ENCODE measurements at places on chromosomes 6 and 20.

DNA sequence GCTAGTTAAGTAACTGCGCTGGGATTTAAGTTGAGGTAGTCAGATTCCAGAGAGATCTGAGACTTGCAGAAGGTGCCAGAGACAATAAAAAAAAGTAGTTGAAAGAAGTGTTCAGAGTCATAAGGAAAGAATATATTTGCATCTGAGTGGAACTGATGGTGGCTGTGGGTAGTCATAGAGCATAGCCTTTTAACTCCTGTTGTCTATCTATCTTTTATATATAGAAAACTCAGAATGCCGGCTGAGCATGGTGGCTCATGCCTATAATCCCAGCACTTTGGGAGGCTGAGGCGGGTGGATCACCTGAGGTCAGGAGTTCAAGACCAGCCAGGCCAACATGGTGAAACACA, 62.0 kb downstream of the CARMIL1 start:
- no peak for DNase-seq

DNA sequence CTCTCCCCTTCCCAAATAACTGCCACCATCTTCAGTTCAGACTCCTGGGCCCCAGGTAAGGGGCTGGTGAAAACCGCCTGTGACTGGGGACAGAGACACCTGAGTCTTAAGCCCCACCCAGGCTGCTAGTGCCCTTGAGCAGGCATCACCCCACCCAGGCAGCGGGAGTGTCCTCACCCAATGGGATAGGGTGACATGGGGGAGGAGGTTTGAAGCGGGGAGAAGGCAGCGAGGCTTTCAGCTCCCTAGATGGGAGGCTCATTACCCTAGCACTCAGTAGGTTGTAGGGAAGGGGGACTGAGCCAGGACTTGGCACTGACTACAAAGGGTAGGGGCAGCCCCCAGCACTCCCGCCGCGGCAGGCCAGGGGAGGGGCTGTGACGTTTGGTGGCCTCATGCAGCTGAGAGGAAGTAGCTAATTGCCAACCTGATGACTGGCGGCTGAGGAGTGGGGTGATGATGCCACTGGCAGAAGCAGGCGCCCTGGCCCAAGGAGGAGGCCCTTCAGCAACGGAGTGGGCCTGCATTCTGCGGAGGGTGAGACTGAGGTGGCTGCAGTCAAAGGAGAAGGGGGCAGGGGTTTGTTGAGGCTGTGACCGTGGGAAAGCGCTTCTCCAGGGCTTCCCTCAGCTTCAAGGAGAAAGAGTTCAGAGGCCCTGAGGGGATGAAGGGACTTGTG, 126.9 kb downstream of the MRPL14 start:
- DNase-seq = no peak

- no peak for DNase-seq
Measured at GRCh38 chr6:167122041-167122826, 662 bp upstream of the CCR6 start.

DNA sequence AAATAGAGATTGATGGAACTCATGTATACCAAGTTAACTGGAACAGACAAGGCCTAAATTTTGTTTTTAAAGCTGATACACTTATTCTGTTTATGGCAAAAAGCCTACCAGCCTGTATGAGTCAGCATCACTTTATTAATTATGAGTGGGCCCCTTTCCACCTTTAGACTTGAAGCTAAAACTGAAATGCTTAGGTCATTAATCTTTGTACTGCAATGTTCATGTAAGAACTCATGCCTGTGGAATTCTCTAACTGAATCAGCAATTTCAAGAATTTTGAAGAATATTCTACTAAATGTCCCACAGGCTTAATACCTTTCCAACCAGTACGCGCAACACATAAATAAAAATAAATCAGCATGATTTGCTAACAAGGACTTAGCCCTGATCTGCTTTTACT, 140.2 kb upstream of the PHACTR1 start:
- DNase-seq = no peak

- DNase-seq = no peak
Measured at GRCh38 chr6:161215193-161215592, 58.7 kb downstream of the AGPAT4 start.

DNA sequence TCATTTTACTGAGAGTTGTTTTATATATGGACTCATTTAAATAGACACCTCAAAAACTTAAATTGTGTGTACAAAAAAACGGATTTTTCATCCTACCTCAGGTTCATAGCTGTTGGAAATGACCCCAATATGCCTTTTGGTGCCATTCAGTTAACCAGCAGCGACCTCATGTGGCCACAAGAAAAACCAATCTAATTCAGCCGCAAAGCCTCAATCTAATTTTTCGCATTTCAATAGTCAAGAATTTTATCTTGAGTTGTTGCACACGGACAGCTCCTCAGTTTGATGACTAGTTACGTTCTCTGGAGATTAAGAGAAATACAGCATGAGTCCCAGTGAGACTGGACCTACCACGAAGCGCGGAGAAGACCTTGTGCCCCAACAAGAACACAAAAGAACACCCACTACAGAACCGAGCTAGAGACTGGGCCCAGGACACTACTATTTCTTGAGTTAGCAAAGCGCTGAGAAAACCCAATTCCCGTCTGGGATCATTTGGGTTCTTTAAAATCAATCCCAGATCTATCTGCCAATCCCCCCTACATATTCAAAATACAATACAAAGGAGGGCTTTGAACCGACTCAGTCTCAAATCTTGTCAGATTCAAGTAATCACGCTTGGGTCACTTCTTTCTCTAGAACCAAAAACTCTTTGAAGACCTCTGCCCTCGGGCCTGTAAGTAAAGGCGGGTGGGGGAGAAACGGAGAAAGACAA, 1.1 kb downstream of the TCP11 start:
- no peak for DNase-seq

DNA sequence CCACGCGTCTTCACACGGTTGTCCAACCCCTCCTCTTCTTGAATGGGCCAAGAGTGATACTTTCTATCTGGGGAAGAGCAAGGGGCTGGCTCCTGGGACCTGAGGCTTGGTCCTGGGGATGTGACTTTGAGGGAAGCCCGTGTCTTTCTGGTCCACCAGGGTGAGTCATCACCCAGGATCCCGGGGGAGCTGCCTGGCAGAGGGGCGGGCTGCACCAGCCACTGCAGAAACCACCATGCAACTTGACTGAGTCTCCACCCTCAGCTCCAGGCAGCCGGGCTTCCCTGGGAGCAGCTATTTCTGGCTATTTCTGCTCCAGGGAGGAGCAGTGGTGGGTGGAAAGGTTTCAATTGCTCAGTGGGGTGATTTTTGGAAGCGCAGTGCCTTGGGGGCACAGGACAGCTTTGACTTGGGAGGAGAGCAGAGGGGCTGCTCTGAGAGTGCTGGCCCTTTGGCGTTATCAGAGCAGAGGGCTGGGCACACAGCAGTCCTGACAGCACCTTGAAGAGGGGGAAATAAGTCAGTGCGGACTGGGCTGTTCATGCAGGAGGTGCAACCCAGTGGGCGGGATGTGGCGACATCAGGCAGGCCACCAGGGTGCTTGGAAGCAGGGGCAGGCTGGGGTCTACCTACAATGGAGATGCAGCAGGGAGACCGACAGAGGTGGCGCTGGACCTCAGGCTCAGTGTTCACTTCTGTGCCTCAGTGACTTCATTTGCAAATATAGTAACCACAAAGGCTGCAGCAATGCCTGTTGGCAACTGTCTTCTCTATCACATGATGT, 45.1 kb upstream of the FAM83D start:
- DNase-seq = no peak

DNA sequence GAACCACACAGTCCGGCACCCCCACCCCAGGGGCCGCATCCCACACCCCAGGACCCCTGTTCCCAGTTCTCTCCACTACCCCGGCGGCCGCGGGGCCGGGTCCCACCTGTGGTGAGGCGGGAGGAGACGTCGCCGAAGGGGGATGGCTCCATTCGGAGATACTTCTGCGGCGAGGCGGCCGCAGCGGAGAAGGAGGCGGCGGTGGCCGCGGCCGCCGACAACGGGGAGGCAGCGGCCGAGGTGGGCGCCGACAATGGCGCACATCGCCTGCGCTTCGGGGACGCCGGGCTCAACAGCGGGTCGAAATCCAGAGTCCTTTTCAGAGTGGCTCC, 723 bp downstream of the AKIRIN2 start:
- DNase-seq = no peak

DNA sequence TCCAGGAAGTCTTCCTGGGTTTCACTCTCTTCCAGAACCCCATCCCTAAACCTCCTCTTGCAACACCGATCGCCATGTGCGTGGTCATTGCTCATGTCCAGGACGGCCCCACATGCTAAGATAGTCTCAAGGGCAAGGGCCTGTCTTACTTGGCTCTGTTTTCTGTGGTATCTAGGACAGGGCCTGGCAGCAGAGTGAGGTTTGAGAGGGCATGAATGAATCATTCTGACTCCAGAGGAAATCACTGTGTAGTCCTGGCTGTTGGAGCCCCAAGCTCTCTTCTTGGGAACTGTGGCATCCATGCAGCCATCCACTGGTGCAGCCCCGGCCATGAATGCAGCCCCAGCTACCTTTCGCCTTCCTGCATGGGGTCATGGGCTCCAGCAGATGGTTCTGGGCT, 12.4 kb downstream of the SIRPA start:
- DNase-seq = no peak

DNA sequence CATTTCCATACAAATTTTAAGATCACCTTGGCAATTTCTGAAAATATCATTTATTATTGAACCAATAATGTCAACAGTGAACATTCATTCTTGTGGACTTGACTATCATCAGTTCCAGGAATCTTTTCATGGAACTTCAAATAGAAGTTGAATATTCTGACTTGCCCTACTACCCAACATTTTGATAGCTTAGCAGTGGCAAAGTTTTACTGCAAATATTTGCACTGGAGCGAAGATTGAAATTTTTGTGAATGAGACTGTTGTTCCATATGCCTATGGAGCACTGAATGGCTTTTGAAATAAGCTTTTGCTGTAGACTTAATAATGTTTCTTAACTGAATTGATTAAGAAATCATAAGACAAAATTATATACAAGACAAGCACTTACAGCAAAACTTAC, 23.6 kb downstream of the BEND6 start:
- DNase-seq = no peak

DNA sequence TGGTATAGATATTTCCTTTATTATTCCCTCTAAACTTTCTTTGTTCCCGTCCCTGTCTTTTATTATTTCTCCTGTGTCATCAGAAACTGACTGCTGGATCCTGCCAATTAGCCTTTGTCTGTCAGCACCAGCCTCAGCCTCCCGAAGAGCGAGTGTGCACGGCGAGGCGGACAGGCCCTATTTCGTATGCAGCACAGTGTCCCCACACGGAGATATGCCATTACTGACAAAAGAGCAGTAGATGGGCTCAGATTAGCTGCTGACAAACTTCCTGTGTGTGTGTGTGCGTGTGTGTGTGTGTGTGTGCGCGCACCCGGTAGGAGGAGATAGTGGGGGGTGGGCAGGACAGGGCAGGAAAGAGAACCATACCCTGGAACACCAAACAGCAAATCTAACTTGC, 99.5 kb upstream of the ZFP64 start:
- DNase-seq = no peak

DNA sequence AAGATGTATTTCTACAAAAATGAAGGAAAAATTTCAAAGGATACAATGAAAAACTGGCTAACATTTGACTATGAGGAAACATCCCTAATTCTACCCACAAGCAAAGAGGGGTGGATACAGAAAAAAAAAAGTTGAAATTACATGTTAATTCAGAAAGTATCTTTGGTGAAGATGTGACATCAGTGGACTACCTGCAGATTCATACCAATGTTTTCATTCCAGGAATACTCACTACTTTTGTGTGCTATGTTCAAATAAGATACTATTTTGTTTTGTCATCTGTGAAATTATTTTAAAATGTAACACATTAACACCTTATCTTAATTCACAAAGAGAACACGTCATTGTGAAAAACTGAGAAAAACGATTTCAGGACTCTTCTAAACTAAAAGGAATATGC, 159.3 kb upstream of the SHLD1 start:
- no peak for DNase-seq

GRCh38 chr20:40591536-40591935, 97.5 kb downstream of the MAFB start:
- DNase-seq = no peak

DNA sequence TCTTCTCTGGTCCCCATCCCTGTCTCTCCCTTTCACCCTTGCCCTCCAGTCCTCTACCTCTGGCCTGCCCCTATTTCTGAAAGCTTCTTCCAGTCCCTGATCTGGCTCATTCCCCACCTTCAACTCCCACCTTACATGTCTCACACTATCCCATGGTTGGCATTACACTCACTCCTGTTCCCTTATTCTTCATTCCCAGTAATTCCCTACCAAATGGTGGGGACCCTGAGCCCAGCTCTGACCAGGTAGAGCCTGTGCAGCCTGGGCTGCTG, 6.4 kb downstream of the TP53INP2 start:
- no peak for DNase-seq

DNA sequence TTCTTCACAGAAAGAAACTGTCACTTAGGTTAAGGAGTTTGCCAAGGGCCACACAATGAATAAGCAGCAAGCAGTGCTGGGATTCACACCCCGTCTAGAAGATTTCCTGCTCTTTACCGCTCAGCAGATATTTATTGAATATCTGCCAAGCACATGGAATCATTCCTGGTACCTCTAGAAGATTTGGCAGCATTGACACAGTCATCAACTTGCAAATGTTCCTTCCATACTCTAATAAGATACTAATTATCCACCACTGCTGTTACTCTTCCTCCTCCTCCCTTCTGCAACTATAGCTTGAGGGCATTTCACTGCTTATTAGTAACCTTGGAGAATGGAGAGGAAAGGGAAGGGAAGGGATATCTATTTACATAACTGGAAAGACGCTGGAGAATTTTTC, 13.0 kb downstream of the MOXD1 start:
- DNase-seq = no peak

- DNase-seq = no peak
Measured at GRCh38 chr6:15305909-15306308, 60.0 kb downstream of the JARID2 start.

DNA sequence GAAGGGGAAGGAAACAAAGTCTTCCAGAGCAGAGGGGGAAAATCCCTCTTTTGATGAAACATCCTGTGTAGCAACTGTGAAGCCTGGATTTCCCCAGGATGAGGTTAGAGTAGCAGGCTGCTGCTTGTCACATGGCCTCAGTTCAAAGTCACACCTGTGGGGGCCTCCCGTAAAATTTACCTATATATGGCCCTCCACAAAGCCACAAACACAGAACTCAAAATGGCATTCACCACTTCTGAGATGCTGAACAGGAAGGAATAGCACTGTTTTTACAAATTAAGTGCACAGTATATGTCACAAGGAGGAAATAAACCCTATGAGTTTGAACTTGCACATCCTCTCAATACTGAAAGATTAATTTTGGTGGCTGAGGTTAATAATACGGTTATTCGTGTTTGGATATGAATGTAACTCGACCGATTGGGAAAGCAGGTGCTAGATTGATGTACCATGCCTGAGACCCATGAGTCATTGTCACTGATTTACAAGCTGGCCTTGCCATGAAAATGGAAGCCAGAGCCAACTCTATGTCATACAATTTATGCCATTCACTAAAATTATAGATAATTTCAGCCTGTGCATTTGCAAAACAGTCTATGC, 70.6 kb downstream of the SGK1 start:
- DNase-seq = peak; percentile 39

DNA sequence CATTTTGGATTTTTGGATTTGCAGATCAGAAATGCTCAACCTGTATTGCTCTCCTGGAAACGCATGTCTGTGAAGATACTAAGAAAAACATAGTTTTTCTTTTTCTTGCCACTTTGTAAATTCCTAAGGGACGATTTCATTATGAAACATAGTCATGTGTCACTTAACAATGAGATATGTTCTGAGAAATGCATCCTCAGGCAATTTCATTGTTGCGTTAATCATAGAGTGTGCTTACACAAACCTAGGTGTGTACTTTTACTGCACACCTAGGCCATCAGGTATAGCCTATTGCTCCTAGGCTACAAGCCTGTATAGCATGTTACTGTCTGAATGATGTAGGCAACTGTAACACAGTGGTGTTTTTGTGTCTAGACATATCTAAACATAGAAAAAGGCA, 13.4 kb upstream of the THEMIS start:
- DNase-seq = no peak
